ENCODE measurements at places on chromosomes 13 and 19.

GRCh38 chr19:11136400-11137101 is 19.0 kb downstream of the SPC24 start:
- no peak for DNase-seq

DNA sequence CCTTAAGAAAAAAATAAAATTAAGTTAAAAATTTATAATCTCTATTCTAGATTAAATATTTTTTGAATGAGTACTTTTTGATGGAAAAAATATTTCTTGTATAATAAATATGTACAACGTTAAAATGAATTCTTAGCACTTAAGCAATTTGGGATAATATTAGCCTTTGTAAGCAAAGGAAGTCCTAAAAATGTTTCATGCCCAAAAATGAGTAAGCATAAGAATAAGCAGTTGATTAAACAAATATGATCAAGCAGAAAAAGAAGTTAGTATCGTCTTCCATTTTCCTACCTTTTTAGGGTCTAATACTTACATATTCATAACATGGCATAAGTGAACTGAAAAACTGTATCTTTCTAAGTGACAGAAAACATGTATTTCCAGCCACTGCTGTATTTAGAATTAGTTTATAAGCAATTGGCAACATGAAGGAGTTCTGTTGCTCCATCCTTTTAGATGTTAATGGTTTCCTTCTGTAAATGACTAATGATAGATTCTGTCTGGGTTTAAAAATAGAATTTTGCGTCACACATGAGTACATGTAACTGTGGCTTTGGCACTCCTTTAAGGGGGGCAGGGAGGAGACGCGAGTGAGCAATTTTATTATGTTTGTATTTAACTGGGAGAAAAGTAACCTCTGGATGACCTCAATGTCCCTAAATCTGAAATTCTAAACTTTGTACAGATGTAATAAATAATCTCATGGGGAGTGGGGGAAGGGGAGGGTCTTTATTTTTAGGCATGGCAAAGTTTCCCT is 237.4 kb downstream of the RGCC start:
- DNase-seq: no peak

- no peak for DNase-seq
Observed at GRCh38 chr13:77002590-77003190, 10.8 kb downstream of the CLN5 start.

- peak; percentile 62 for DNase-seq
Observed at GRCh38 chr19:55251341-55252081, 7.3 kb downstream of the PPP6R1 start.

GRCh38 chr19:48044561-48044960 is 682 bp upstream of the CABP5 start:
- DNase-seq: no peak

- peak; percentile 75 for DNase-seq
Observed at GRCh38 chr19:40217027-40217810, 965 bp downstream of the TTC9B start.
